ENCODE measurements at places on chromosomes 4 and X.

DNA sequence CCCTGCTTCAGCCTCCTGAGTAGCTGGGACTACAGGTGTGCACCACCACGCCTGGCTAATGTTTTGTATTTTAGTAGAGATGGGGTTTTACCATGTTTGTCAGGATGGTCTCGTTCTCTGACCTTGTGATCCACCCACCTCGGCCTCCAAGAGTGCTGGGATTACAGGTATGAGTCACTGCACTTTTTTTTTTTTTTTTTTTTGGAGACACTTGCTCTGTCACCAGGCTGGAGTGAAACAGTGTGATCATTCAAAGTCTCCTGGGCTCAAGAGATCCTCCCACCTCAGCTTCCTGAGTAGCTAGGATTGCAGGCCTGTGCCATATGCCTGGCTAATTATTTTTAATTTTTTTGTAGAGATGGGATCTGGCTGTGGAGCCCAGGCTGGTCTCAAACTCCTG lies 338.8 kb downstream of the PPP3CA start:
- DNase-seq = no peak

DNA sequence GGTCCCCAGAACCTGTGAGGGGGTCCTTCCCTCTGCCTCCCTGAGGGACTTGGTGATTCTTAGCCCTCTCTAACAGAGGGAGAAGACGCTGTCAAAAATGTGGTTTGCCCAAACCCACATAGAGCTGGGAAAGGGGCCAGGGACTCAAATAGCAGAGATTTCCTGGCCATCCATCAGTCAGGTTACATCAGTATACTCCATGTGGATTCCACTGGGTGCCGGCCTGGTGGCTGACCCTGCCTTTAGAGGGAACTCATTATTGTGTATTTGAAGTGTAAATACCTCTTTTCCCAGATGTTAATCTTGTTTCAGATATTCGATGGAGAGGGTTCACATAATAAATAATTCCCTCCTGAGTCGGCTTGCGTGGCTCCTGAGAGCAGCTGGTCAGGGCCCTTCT lies 130.3 kb downstream of the TBL1X start:
- DNase-seq = no peak

DNA sequence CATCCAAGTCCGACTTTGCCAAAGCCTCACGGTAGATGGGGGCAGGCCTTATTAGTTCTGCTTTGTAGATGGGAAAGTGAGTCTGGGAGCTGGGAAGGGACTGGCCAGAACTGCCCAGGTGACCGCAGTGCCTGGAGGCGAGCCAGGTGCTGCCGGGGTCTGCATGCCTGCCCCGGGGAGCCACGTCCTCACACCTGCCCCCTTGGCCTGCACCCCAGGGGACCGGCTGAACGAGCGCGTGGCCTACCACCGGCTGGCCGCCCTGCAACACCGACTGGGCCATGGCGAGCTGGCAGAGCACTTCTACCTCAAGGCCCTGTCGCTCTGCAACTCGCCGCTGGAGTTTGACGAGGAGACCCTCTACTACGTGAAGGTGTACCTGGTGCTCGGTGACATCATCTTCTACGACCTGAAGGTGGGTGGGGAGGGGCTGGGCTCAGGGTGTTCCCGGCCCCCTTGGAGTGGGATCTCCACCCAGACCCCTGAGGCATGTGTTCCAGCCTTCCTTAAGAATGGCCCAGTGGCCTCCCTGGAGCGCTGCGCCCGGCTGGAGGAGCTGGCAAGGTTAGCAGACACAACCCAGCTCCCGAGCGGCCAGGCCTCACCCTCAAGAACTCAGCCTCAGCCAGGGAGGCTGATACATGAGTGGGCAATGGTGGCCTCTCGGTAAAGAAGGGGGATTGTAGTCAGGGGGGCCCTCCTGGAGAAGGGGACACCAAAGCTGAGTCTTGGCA lies 32.1 kb upstream of the HTRA3 start:
- DNase-seq = no peak

GRCh38 chr4:86967798-86968197 lies 33.0 kb downstream of the AFF1 start:
- no peak for DNase-seq

GRCh38 chrX:136585960-136586359 lies 53.9 kb downstream of the VGLL1 start:
- DNase-seq = no peak

GRCh38 chrX:24619647-24620046 lies 27.5 kb downstream of the PCYT1B start:
- DNase-seq = peak; percentile 7

GRCh38 chr4:122007016-122007415 lies 55.2 kb upstream of the TRPC3 start:
- no peak for DNase-seq

DNA sequence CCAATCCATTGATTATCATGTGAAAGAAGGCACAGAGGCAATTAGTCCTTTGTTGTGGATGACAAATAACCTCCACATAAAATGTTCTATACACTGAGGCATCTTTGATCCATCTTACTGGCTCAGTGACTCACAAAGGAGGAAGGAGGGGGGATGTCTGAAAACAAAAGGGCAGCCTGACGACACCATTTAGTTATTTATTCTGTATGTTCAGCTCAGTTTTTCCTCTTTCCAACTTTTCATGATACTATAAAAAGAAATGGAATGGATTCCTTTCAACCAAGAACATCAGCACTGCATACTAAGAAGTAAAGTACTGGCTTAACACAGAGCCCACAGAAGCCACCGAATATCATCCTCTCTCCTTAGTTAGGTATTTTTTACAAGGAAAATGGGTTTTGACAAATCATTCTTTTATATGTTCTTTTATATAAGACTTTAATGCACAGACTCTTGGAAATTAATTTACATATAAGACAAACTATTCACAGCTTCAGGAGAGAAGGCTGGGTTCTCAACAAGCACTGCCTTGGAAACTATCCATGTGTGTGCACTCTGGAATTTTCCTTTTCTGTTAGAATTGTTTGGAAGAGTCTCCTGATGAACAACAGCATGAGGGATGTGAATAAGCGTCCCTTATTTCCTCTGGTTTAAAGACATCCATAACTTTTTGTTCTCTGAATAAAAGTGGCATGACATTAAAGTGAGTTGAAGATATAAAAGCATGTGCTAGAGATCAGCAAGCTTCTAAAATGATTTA lies 135.6 kb downstream of the TSPAN5 start:
- DNase-seq = no peak

DNA sequence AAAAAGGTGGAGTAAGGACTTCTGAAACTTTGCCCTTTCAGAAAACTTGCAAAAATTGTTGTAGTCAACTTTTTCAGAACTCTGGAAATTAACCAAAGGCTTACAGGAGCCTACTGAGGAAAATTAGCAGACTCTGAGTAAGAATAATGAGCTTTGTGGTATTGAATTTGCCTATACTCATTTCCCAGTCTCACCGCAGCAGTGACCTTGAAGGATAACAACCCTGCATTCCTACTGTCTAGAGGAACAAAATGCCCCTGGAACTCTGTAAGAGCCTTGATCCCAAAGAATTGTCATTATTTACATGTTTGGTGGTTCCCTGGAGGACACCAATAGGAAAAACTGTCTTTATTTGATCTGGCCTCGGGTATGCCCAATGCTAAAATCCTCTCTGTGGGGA lies 57.9 kb downstream of the MND1 start:
- no peak for DNase-seq
